ENCODE measurements at places on chromosomes 7 and 10. TPM values are rescaled to one million over a fixed set of nuclear protein-coding genes. Genes with fewer than 3 reads are reported as not detected.
A peak's percentile ranks its signal among the peaks of the same experiment; 100 is the strongest.

- no peak for DNase-seq
These were observed 28.8 kb downstream of the XPNPEP1 start for GRCh38 chr10:109894516-109894915.

GRCh38 chr10:58017719-58018367 lies 249.9 kb downstream of the IPMK start:
- DNase-seq = no peak

DNA sequence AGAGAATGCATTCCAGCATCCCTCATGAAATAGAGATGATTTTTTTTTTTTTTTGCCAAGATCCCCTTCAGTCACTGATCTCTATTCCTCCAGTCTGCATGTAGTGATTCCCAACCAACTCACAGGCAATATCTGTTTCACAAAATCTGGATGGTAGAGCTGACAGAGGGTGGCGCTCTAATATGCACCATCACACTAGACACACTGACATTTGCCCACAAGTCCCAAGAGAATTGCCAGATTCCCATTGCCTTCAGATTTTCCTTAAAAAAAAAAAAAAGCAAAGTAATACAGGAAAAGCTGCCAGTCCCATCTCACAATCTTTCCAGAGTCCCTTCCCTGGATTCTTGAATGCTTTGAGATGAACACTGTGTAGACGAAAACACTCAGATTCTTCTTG lies 301.0 kb downstream of the SORCS1 start:
- DNase-seq = no peak

DNA sequence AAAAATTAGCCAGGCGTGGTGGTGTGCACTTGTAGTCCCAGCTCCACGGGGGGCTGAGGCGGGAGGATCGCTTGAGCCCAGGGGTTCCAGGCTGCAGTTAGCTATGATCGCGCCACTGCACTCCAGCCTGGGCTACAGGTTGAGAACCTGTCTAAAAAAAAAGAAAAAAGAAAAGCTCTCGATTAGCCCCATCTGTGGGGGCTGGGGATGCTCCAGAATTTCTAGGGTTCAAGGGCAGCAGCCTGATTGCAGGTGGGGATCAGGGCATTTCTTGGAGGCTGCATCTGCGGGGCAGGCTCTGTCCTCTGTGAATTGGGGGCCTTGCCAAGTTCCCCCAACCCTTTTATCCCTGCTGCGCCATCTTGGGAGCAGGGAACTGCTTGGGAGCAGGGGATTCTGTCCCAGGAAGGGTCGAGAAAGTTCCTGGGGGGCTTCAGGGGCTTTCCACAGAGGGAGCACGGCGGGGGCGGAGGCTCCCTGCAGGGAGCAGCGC lies 651 bp upstream of the ARPC1A start:
- DNase-seq = no peak

- no peak for DNase-seq
These were observed 6.4 kb upstream of the MKRN1 start for GRCh38 chr7:140485500-140486265.

GRCh38 chr10:18683427-18683826 lies 24.2 kb downstream of the ARL5B start:
- no peak for DNase-seq

GRCh38 chr10:93554316-93554663 lies 12.2 kb upstream of the FFAR4 start:
- no peak for DNase-seq

GRCh38 chr10:76352300-76352699 lies 920.9 kb downstream of the LRMDA start:
- no peak for DNase-seq

DNA sequence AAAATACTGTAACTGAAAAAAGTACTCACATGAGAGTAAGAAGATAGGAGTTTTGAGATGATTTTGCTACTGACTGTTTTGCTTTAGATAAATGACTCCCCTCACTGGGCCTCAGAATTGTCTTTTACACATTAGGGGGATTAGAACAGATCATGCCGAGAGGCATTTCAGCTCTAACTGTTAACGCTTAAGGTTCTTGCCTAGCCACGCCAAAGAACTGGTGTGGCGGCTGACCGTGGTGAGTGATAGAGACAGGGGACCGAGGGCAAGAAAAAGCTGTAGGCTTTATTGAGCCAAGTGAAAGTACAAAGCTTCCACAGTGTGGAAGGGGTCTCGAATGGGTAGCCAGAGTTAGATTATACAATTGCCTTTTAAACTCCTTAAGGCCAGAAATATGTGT lies 368.5 kb upstream of the MYO3A start:
- no peak for DNase-seq

DNA sequence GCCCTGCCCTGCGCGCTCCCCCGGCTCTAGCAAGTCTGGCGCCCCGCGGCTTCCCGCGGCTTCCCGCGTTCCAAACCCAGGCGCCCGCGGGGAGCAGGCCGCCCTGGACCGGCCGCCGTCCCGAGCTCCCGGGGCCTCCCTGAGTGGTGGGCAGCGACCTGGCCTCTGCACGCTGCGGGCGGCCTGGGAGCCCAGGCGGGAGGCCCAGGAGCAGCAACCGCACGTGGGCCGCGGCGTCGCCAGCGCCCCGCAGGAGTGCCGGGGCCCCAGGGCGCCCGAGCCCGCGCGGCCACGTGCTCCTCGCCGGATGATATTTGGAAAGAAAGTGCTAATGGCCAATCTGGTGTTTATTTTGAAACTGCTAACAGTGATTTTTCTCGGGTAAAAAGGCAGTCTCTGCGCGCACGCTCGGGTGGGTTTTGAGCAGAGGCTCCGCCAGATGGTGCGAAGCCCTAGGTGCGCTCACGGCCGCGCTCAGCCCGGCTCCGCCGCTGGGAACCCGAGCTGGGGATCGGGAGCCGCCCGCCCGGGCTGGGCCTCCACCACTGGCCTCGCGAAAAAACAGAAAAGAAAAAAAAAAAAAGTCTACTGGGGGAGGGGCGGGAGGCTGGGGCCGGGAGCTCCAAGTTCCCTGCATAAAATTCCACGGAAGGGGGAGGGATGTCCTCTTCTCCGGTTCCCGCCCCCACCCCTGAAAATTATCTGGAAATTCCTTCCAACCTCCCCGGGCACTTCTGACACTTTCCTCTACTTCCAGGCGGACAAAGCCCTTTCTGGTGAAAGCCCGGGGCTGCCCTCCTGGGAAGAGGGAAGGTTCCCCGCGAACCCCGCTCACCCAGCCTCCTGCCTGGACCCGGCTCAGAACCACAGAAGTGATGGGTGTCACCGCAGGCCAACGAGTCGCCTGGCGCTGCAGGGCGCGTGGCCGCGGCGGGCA lies 4.3 kb downstream of the EBF3 start:
- peak; percentile 35 for DNase-seq

DNA sequence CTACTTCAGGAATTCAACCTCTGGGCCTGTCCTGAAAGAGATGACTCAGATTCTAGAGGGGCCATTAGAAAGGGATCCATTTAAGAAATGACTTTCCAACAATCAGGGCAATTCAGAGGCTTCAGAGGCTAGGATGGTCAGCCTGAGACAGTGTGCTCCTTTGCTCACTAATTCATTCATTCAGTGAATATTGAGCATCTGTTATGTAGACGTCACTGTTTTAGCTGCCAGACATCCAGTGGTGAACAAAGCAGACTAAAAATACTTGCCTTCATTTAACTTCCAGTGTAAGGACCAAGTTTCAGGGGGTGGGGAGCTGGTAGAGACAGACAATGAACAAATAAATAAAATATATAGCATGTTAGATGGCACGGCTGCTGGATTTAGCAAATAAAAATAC lies 1.6 kb downstream of the KIAA1217 start:
- DNase-seq = no peak

GRCh38 chr7:42876182-42877068 lies 35.4 kb downstream of the C7orf25 start:
- peak; percentile 71 for DNase-seq

GRCh38 chr10:11795101-11795920 lies 27.8 kb upstream of the PROSER2 start:
- no peak for DNase-seq

DNA sequence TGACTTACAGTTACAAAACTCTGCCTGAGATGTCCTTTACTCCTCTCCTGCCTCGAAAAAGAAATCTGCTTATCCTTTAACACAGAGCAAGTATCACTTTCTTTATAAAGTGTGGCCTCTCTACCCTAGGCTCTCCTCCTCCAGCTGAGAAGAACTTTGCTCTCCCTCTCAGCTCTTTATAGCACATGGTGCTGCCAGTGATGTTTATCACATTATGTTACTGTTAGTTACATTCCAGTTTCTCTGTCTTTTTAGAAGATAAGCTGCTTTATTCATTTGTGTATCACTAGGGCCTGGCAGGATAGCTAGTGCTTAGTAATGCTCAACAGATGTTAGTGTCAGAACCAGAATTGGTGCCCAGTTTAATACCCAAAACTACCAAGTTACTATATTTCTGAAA lies 41.1 kb upstream of the TMEM229A start:
- DNase-seq = no peak

DNA sequence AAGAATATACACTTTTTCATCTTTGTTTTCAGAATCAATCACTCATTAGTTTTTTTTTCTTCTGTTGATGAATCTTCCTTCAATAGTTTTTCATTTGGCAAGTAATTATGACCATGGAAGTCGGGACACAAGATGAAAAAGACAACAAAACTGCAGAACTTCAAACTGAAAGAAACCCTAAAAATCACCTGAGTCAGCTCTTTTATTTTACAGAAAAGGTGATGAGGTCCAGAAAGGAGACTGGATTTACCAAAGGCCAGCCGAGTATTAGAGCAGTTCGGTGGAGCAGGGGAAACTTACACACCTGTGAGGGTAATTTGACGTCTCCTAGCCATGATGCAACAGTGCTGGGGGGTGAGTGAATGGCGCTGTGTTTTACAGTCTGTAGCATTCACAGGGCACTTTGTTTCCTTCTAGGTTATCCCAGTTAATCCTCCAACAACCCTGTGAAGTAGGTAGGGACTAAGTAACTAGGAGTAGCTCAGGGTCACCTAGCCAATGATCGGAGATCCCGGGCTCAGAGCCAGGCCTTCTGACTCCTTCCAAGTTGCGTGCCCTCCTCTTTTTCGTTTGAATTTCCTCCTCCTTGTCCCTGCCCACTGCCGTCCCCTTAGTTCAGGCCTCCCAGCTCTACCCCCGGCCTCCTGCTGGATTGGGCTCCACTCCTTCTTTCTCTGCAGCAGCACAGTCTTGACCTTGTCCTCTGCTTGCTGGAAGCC lies 14.0 kb downstream of the RBM20 start:
- no peak for DNase-seq

GRCh38 chr10:124294811-124295770 lies 123.6 kb downstream of the OAT start:
- DNase-seq = no peak

DNA sequence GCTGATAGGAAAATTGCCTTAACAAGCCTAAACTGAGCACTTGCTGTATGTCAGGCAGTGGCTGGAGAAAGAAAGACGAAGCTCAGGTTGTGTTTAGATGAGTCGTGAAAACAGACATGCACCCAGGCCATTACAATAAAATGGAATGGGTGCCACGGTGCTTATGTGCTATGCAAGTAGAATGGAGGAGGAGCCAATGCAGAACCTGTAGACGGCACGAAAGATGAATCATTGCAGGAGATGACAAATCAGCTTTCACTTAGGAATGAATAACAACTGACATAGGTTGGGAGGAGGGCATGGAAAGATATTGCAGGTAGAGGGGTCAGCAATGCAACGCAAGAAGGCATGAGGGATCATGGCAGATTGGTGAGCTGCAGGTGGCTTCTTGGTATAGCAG lies 61.2 kb upstream of the ARHGAP21 start:
- DNase-seq = no peak

- DNase-seq = no peak
These were observed 73.6 kb upstream of the PDZD8 start for GRCh38 chr10:117448802-117449201.

DNA sequence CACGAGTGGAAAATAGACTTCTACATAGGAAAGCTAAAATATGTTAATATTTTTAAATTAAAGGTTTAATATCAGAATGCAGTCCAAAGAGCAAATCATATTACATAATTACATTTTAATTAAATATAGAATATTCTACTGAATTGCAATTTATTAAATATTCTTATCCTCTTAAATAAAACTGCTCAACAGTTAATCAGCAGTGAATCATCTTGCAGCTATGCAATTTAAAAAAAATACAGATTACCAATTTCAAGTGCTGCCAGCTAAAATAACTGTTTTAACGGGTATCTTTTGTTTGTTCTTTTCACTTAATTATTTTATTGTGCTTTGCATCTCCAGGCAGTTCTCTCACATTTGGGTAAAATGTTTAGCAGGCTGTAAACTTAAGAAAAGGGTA lies 82.2 kb downstream of the ZNRF2 start:
- DNase-seq = no peak

- no peak for DNase-seq
These were observed 3.0 kb upstream of the NRP1 start for GRCh38 chr10:33337326-33337957.

GRCh38 chr7:130372402-130373165 lies 7.7 kb upstream of the CPA1 start:
- no peak for DNase-seq

DNA sequence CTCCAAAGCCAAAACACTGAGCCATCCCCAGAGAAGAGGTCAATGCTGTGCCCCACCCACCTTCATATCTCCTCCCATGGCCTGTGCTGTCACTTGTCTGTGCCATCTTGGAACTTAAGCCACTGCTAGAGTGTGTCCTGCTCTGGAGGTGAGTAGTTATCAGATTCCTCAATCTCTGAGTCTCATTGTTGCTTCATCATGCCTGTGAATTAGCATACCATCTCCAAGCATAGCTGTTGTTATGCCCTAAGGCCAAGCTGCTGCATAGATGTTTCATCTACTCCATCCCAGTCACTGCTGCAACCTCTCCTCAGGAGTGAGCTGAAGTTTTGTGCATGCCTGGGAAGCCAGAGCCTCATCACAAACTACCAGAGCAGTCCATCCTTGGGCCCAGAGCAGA lies 349.0 kb downstream of the ZWINT start:
- no peak for DNase-seq

DNA sequence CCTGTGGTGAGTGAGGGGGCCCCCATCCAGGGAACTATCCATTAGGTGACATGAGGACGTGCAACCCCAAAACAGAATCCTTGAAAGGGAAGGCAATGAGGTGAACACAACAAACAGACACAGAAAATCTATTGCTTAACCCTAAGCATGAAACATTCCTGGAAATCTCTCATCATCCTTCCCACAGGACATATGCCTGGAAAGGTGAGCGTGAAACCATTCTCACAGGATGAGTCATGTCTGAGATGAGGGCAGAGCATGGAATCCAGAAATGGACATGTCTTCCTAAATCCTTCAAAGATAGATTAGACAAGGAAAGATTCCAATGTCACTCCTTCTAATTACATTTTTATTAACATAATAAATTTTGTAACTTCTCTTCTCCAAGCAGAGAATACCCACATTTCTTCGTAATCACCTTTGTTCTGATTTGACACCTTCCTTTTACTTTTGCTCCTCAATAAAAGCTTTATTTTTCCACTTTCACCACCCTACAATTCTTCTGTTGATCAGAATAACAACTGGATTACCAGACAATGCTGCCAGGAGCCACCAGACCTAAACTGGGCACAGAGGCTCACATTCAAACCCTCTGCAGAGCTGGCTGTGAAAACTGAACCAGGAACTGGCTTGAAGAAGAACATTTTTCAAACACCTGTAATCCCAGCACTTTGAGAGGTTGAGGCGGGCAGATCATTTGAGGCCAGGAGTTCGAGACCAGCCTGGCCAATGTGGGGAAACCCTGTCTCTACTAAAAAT lies 67.2 kb downstream of the COBL start:
- DNase-seq = no peak

OR2F1 gene
- total RNA-seq = not detected

ESYT2 gene
- 41.9 TPM for total RNA-seq

MSMB gene
- not detected for total RNA-seq

OR2A5 gene
- not detected for total RNA-seq

AZGP1 gene
- total RNA-seq = 0.44 TPM

AS3MT gene
- total RNA-seq = 8.3 TPM

BRAF gene
- total RNA-seq = 40.9 TPM

CALML5 gene
- total RNA-seq = not detected

PPP1R9A gene
- 14.7 TPM for total RNA-seq

SSBP1 gene
- total RNA-seq = 123 TPM

GCK gene
- total RNA-seq = 43.9 TPM

All from glutamatergic neuron (in vitro differentiated cells).